ENCODE measurements at places on chromosomes 7 and 10. TPM values are rescaled to one million over a fixed set of nuclear protein-coding genes. Genes with fewer than 3 reads are reported as not detected.

GRCh38 chr7:44172803-44173424 lies 16.3 kb downstream of the GCK start:
- DNase-seq = no peak

Gene ABCB1
- 2.4 TPM for total RNA-seq

GRCh38 chr10:100327007-100327717 lies 2.9 kb downstream of the PKD2L1 start:
- DNase-seq = peak; percentile 35

- DNase-seq = no peak
These were observed 289.9 kb upstream of the LRGUK start for GRCh38 chr7:133837224-133837623.

Gene SLC16A12
- total RNA-seq = 3.1 TPM

DNA sequence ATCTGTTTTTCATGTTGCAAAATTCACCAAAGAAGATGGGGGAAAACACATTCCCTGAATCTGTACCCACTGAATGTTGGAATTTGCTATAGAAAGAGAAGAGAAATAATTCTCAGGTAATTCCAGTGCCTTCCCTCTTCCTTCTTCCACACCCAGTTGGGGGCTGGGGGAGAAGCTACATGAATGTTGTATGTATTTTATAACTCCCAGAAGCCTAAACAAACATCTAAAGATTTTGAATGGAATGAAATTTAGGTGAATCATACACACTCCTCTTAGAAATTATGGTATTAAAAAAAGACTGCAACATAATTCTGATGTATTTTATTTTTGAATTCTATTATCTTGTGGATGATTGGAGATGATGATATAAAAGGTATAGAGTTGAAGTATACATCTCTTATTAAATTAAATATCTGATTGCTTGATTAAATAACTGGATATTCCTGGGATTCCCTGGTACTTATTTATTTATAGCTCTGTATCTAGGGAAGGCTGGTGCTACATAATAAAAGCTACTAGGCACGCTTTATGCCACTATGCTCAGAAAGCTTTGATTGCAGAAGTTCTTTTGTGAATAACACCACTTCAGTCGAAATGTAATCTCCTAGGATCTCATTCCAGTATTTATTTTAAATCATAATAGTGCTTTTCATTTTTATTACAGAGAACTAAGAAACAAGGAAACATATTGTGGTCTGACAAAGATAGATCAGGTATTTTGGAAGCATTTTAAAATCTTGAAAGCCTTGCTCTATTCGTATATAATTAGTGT lies 98.5 kb downstream of the MCU start:
- DNase-seq = no peak

GRCh38 chr7:22301790-22302189 lies 55.2 kb downstream of the RAPGEF5 start:
- DNase-seq = no peak

DNA sequence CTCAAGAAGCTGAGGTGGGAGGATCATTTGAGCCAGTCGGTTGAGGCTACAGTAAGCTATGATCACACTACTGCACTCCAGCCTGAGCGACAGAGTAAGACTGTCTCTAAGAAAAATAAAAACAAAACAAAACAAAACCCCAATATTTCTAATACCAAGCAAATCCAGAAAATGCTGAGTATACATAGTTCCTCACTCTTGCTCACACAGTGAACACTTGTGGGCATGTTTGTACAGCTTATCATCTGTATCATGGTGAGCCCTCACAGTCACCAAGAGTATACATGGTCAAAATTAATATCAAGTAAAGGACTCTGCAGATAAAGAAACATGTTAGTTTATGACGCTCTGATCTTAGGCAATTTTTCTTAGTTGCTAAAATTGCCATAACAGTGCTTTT lies 41.5 kb upstream of the C10orf67 start:
- no peak for DNase-seq

Gene CARD11
- total RNA-seq = 1.4 TPM

Gene PAX2
- total RNA-seq = not detected

Gene FAM237B
- total RNA-seq = not detected

GRCh38 chr10:75208181-75208580 lies 2.4 kb upstream of the VDAC2 start:
- peak; percentile 50 for DNase-seq

Gene EGFR
- total RNA-seq = 58.1 TPM

- DNase-seq = no peak
These were observed 81.6 kb downstream of the CHN2 start for GRCh38 chr7:29276199-29276598.

DNA sequence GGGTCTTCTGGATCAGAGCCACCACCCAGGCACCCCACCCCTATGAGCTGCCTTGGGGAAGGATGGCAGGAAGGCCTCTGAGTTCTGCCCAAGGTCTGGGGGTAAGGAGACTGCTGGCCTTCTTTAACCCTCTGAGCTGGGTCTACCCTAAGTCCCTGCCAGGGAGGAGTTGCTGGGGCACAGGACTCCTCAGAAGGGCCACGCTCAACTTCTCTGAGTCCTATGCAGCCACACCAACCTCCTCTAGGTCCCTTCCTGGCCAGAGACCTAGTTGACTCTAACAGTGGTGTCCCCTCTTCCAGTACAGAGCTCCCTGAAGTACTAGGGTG lies 2.6 kb upstream of the NEURL1 start:
- DNase-seq = no peak

- DNase-seq = no peak
These were observed 101.7 kb downstream of the ANLN start for GRCh38 chr7:36491317-36491716.

DNA sequence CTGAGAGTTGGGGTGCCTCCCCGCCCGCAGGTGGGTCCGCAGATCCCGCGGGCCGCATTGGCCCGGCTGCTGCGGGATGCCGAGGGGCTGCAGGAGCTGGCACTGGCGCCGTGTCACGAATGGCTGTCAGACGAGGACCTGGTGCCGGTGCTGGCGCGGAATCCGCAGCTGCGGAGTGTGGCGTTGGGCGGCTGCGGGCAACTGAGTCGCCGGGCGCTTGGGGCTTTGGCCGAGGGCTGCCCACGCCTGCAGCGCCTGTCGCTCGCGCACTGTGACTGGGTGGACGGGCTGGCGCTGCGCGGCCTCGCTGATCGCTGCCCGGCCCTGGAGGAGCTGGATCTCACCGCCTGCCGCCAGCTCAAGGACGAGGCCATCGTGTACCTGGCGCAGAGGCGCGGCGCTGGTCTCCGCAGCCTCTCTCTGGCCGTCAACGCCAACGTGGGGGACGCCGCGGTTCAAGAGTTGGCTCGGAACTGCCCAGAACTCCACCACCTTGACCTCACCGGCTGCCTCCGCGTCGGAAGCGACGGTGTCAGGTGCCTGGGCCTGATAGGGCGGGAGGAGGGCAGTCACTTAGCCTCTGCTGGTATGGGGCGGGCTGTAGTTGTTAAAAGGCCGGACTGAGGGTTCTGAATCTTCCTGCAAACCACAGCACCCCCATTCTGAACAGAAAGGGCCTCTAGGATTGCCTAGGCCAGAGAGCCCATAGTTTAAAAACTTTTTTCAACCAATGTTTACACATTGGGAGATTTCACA lies 1.3 kb downstream of the FBXL15 start:
- DNase-seq = no peak

- DNase-seq = no peak
These were observed 55.0 kb downstream of the PDIA4 start for GRCh38 chr7:148973256-148973655.

Gene ERCC6
- total RNA-seq = 17.8 TPM

Gene SPDYE2B
- total RNA-seq = not detected

DNA sequence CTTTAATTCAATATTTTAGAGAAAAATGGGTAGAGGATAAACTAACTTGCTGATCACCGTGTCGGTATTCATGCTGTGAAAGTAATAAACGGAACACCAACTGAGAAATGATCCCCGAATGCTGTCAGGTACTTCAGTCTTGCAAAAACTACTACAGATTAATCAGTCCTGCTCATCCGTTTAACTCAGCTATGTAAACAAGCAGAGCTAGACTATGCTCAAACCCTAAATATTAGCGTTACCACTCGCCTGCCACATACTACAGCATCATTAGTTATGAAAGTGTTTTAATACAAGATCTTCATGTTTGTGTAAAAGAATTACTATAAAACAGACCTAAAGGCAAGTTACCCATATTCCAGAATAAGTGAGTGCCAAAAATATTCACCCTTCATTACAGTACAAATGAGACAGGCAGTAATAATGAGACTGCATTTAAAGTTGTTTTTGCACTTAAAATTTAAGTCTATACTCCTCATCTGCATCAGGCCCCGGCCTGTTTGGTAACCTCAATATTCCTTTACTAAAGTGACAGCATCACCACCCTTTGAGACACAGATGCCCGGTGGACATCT lies 952 bp downstream of the DNMBP start:
- DNase-seq = no peak

Gene UCN3
- not detected for total RNA-seq

DNA sequence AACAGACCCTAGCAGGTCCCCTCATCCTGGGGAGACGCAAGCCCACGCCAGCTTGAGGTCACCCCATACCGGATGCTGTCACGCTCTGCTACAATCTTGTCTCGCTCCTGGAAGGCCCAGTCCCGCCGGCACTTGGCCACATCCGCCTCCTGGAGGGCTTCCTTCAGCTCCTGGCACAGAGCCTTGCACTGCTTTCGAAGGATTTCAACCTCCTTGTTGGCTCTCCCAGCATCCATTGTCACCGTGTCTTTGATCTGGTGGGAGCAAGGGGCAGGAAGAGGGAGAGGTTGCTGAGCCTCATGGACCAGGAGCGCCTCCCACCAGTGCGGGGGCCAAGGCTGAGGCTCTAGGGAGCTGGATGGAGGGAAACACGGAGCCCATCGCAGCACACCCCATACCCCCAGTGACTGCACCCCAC lies 90.9 kb downstream of the DLG5 start:
- DNase-seq = no peak

Gene PDZD7
- total RNA-seq = not detected

Gene ACSL5
- 3.7 TPM for total RNA-seq
